ENCODE measurements at places on chromosomes 7 and 10. TPM values are rescaled to one million over a fixed set of nuclear protein-coding genes. Genes with fewer than 3 reads are reported as not detected.

Gene CTAGE6
- not detected for total RNA-seq

Gene UTF1
- not detected for total RNA-seq

Gene CLDN12
- 12.7 TPM for total RNA-seq

Gene RPP30
- total RNA-seq = 57.8 TPM

Gene GRID1
- not detected for total RNA-seq

- H3K36me3 ChIP-seq = no peaks in the 10 kb centered on the region
- H3K27me3 ChIP-seq = no peaks in the 10 kb centered on the region
- peaks cover 10% of the 10 kb centered on the region for H3K4me1 ChIP-seq
- no peak overlapping the region for H3K4me3 ChIP-seq
These were observed 53.0 kb upstream of the EBF3 start for GRCh38 chr10:130016993-130017630.

- no peak overlapping the region for H3K27ac ChIP-seq
- H3K4me3 ChIP-seq = no peak overlapping the region
- H3K36me3 ChIP-seq = no peaks in the 10 kb centered on the region
- no peaks in the 10 kb centered on the region for H3K4me1 ChIP-seq
- no peak for DNase-seq
These were observed 35.9 kb downstream of the FAM53B start for GRCh38 chr10:124708246-124708779.

GRCh38 chr10:43415544-43415943, 6.6 kb upstream of the HNRNPF start:
- H3K36me3 ChIP-seq = no peaks in the 10 kb centered on the region
- H3K27me3 ChIP-seq = no peaks in the 10 kb centered on the region
- no peak overlapping the region for H3K27ac ChIP-seq
- peaks cover 8% of the 10 kb centered on the region for H3K4me1 ChIP-seq
- no peak overlapping the region for H3K4me3 ChIP-seq

- H3K27me3 ChIP-seq = no peaks in the 10 kb centered on the region
- DNase-seq = no peak
- peaks cover 7% of the 10 kb centered on the region for H3K36me3 ChIP-seq
- no peak overlapping the region for H3K27ac ChIP-seq
- no peak overlapping the region for H3K4me3 ChIP-seq
These were observed 116.3 kb downstream of the MLLT10 start for GRCh38 chr10:21650353-21650752.

DNA sequence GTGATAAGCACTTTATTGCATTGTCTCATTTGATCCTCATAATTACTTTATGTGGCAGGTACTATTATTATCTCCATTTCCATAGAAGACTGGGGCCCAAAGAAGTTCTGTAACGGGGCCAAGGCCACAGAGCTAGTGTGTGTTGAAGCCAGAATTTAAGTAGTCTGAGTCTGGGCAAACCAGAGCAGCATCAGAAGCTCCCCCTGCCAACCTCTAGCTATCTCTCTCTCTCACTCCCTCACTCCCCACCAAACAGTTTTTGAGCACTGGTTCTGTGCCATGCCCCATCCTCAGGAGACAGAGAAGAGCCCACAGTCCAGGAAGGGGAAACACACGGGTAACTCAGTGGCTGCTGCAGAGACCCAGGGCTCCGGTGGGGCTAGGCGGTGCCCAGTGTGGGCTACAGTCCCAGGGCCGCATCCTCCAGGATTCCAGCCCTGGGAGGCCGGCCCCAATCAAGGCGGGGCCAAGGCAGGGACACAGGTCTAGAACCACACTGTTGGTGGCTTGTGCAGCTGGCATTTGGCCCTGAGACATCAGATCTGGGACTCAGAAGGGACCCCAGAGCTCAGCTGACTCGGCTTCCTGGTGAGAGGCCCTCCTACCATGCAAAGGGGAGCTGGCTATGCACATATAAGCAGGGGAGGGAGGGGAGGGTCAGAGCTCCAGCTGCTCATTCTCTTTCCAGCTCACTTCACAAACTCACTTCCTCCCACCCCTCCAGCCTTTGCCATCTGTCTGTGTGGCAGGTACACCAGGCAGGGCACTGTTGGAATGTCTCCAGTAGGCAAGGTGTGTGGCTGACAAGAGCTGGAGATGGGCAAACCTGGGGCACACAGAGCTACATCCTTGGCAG, 34.4 kb downstream of the COL13A1 start:
- no peaks in the 10 kb centered on the region for H3K27me3 ChIP-seq
- no peak overlapping the region for H3K4me3 ChIP-seq
- peak; percentile 33 for DNase-seq
- H3K36me3 ChIP-seq = peaks cover 22% of the 10 kb centered on the region
- peaks cover 29% of the 10 kb centered on the region for H3K4me1 ChIP-seq

- no peaks in the 10 kb centered on the region for H3K36me3 ChIP-seq
- H3K4me3 ChIP-seq = no peak overlapping the region
- no peaks in the 10 kb centered on the region for H3K4me1 ChIP-seq
- H3K27me3 ChIP-seq = no peaks in the 10 kb centered on the region
These were observed 27.4 kb upstream of the GDI2 start for GRCh38 chr10:5840314-5841307.

- no peak for DNase-seq
- no peak overlapping the region for H3K4me3 ChIP-seq
- H3K27ac ChIP-seq = no peak overlapping the region
- H3K36me3 ChIP-seq = no peaks in the 10 kb centered on the region
- no peaks in the 10 kb centered on the region for H3K4me1 ChIP-seq
- no peaks in the 10 kb centered on the region for H3K27me3 ChIP-seq
These were observed 48.5 kb downstream of the NXPH1 start for GRCh38 chr7:8481752-8482446.

DNA sequence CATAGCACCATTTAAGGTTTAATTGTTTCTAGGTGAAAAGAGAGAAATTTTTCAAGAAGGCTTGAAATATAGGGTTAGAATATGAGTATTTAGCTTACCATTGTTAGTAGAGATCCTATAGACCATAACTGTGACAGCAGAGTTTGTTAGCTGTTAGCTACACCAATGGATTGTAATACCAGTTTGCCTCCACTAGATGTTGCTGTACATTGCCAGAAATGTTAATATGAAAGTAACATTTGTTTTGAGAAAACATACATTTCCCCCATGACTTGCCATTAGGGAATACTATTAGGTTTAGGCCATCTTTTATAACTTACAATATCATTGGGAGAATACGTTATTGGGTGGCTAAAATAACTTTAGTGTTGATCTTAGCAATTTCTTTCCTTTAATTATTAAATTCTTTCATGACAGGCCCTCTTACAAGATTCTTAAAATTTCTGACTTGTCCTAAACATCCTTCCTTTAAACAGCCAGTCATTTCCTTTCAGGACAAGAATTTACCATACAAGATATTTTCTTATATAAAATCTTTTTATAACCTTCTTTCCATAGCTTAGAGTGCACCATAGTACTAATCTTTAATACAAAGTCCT, 39.5 kb downstream of the ZNF117 start:
- no peaks in the 10 kb centered on the region for H3K36me3 ChIP-seq
- no peaks in the 10 kb centered on the region for H3K4me1 ChIP-seq
- H3K27me3 ChIP-seq = peaks cover 12% of the 10 kb centered on the region
- no peak overlapping the region for H3K4me3 ChIP-seq

GRCh38 chr10:42992156-42992956, 84.5 kb upstream of the RET start:
- no peak for DNase-seq
- no peaks in the 10 kb centered on the region for H3K36me3 ChIP-seq
- no peak overlapping the region for H3K27ac ChIP-seq
- peaks cover 22% of the 10 kb centered on the region for H3K27me3 ChIP-seq

GRCh38 chr7:99010281-99010680, 131.9 kb downstream of the TRRAP start:
- no peaks in the 10 kb centered on the region for H3K27me3 ChIP-seq
- H3K4me3 ChIP-seq = no peak overlapping the region
- peaks cover 31% of the 10 kb centered on the region for H3K36me3 ChIP-seq

DNA sequence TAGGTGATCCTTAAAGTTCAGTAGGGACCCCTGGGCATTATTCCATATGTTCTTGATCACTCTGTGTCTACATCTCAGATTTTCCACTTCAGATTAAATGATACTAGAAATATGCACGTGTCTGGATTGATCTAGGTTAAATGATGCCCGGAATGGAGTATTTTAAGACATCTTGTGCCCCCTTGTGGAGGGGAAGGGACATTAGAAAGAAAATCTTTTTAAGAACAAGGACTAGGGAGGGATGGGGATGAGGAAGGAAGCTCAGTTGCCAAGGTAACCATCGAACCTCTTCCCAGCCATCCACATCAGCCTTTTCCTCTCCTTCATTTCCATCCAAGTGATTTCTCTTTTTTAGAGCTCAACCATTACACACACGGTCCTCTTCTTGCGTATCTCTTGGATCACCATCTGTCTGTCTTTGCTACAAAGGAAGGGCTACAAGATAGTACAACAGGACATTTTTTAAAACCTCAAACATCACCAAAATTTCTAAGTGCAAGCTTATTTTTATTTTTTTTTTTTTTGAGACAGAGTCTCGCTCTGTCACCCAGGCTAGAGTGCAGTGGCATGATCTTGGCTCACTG, 40.5 kb downstream of the PRSS2 start:
- no peak overlapping the region for H3K4me3 ChIP-seq
- H3K27me3 ChIP-seq = no peaks in the 10 kb centered on the region
- H3K4me1 ChIP-seq = peaks cover 79% of the 10 kb centered on the region
- H3K27ac ChIP-seq = peak overlapping the region; percentile 98

GRCh38 chr10:114167985-114168384, 6.0 kb downstream of the CCDC186 start:
- peaks cover 23% of the 10 kb centered on the region for H3K4me1 ChIP-seq
- DNase-seq = no peak
- no peak overlapping the region for H3K27ac ChIP-seq
- no peaks in the 10 kb centered on the region for H3K27me3 ChIP-seq

DNA sequence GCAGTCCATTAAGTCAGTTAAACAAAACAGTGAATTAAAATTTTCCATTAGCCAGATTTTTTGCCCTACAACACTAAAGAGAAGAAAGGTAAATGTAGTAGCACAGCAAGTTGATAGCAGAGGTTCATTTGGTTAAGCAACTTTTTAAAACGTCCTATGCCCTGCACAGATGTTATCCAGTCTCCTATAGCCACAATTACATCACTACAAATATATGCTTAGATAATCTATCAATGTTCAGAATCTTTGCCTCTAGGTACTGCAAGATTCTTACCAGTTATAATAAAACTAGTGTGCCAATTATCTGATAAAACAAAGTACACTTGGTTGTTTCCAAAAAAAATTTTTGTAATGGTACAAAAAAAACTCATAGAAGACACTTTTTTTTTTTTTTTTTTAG, 175.5 kb upstream of the MYO3A start:
- H3K4me1 ChIP-seq = no peaks in the 10 kb centered on the region
- H3K27ac ChIP-seq = no peak overlapping the region
- no peak overlapping the region for H3K4me3 ChIP-seq

DNA sequence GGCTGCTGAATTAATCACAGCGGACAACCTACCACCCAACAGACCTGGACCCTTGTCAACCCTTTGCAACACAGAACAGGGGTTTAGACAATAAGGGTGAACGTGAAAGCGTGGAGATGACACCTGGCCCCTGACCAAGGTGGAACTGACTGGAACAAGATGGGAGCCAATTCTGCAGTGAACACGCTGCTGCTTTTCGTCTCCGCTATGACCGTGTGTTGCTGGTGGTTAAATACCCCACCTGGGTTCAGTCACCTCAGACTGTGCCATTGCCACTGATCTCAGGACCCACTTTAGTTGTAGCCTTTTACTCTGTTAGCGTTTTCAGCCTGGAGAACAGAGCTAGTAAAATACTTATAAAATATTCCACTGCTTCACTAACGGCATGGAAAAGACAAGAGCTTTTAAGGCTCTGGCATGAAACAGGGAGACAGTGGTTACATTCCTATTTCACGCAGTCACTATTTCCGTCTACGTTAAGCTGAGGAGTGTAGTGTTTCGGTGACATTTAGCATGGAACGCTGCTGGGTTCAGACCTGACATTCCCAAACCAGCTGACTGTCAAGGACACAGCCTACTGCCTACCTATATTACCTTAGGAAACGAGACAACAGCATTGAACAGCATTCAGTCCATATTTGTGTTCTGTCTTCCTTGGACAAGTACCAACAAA, 119.5 kb upstream of the PRSS1 start:
- H3K4me1 ChIP-seq = no peaks in the 10 kb centered on the region
- DNase-seq = peak; percentile 17
- no peak overlapping the region for H3K4me3 ChIP-seq
- no peaks in the 10 kb centered on the region for H3K27me3 ChIP-seq
- H3K27ac ChIP-seq = no peak overlapping the region

DNA sequence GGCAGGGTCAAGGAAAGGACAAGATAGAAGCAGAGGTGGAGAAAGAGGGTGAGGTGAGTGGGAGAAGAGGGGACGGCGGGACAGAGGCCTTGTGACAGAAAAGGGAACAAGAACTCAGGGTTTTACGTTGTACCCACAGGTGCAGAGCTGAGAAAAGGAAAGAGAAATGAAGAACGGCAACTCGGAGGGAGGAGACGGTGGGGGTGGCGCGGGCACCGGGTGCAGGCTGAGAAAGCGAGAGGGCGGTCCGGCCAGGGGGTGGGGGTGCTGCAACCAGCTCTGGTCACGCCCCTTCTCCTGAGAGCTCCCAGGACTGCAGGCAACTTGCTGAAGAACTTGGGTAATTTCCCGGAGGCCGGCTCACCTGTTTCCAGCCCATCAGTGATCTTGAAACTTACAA, 65.3 kb downstream of the CARD11 start:
- H3K4me1 ChIP-seq = no peaks in the 10 kb centered on the region
- DNase-seq = peak; percentile 18
- H3K27me3 ChIP-seq = peaks cover 44% of the 10 kb centered on the region
- H3K4me3 ChIP-seq = peak overlapping the region; percentile 19

- H3K27ac ChIP-seq = no peak overlapping the region
- H3K27me3 ChIP-seq = no peaks in the 10 kb centered on the region
- H3K36me3 ChIP-seq = no peaks in the 10 kb centered on the region
- no peak for DNase-seq
- H3K4me3 ChIP-seq = no peak overlapping the region
These were observed 61.2 kb downstream of the OAT start for GRCh38 chr10:124357561-124357885.

- no peaks in the 10 kb centered on the region for H3K4me1 ChIP-seq
- H3K27ac ChIP-seq = no peak overlapping the region
- no peak for DNase-seq
- no peak overlapping the region for H3K4me3 ChIP-seq
These were observed 283.0 kb downstream of the USP6NL start for GRCh38 chr10:11328264-11329061.

DNA sequence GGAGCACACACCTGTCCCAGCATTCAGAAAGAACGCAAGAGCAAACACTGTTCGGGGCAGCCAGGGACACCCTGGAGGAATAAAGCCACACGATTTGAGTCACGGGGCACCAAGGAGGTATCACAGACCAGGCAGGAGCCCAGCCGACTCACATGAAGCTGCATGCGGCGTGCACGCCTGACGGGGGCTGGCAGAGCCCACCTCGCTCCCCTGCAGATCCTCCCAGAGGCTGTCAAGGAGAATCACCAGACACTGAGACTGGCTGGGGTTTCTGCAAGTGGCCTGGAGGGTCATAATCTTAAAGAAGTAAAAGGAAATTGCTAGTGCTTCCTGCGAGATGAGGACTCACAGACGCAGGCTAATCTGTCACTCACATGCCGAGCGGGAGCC, 61.6 kb downstream of the TCERG1L start:
- DNase-seq = no peak
- no peaks in the 10 kb centered on the region for H3K4me1 ChIP-seq
- no peak overlapping the region for H3K4me3 ChIP-seq

GRCh38 chr7:5218564-5219360, 28.7 kb downstream of the WIPI2 start:
- peaks cover 34% of the 10 kb centered on the region for H3K36me3 ChIP-seq
- H3K27me3 ChIP-seq = no peaks in the 10 kb centered on the region
- H3K4me1 ChIP-seq = peaks cover 6% of the 10 kb centered on the region

GRCh38 chr7:73718905-73719805, at the start of gene STX1A:
Gene STX1A, minus strand, starts transcription at chr7:73719669. Its CDS starts 38 bp downstream, at chr7:73719631.
- peak within 1 kb of the TSS; percentile 95 for H3K4me3 ChIP-seq
- H3K27ac ChIP-seq = peak within 1 kb of the TSS; percentile 100
- peak; percentile 73 for DNase-seq
